NCI-H1436 treated with DMSO at 0.1 percent for 48 hours (cell line): ENCODE measurements at places on chromosomes 5 and 9.

DNA sequence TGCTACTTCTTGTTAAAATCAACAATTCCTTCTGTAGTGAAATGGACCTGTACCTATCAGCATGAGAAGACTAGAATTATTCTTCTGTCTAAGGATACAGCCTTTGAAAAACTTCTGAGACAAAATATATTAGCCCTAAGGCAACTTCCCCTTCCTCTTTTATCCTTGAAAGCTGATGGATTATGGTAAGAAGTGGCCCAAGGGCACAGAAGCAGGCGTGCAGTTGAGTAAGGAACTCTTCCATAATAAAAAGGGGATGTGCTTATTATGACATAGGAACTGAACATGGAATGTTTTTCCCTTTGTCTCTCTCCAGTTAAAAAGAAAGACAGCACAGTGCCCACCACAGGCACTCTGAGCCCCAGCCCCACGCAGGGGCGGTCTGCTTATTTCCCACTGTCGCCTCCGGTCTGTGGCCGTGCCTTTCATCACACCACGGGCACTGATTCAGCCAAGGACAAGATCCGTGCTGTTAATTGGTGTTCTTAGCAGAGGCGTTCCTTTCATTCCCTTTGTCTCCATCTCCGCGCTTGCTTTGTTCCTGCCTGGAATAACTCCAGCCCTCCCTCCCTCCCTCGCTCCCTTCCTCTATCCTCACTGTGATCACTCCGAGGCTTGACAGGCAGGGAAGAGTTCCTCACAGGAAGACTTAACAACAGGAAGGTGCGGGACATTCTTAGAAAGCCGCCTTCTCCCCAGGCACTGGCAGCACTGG, 135.9 kb upstream of the OTULINL start:
- no peak for DNase-seq

GRCh38 chr5:169711551-169712225, 74.6 kb downstream of the DOCK2 start:
- DNase-seq, result no peak

DNA sequence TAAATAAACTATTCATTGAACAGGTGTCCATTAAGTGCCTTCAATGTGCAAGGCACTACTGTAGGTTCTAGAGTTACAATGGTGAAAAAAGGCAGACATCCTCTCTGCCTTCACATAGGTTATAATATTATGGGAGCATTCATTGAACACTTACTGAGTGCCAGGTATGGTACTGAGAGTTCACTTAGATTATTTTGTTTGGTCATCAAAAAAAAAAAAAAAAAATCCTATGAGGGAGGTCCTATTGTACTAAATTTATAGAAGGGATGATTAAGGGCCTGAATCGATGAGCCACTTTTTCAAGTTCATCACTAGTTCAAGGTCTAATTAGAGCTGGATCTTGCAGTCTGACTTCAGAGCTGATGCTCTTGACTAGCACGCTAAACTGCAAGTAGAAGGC, 22.8 kb upstream of the PANK3 start:
- no peak for DNase-seq

DNA sequence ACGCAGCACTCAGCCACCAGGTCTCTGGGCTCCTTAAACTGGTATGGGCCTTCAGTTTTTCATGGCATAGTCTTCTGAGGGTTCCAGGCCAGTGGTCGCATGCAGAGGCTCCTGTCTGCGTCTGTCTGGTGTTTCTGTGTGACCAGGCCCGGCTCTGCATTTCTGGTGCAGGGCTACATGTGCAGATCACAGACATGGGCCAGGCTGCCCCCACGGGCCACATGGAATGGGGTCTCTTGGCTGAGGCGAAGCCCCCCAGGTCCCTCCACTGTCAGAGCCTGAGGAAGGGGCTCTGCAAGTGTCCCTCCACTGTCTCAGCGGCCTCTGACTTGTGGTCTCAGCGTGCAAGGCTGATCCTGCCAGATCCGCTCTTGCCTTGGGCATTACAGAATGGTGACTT, 15.6 kb upstream of the CARD19 start:
- DNase-seq, result no peak

GRCh38 chr5:174736331-174736721, 11.9 kb downstream of the MSX2 start:
- no peak for DNase-seq

DNA sequence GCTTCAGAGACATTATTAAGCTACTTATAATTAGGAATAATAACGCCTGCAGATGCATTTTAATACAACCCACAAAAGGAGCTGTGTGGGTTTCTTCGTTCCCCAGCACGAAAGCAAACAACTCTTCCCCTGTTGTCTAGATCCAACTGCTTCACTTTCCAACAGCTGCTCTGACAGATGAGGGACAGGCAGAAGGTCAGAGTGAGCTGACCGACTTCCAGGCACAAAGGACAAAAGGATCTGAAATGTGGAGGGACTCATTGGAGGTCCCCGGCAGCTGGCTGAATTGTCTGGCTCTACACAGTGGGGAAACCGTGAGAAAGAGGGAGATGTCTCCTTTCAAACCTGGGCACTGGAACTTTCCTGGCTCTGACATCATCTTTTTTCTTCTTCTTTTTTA, 79.1 kb upstream of the ALDH1B1 start:
- no peak for DNase-seq

- DNase-seq, result no peak
These were observed 50.5 kb upstream of the FCN1 start for GRCh38 chr9:134968011-134968822.

DNA sequence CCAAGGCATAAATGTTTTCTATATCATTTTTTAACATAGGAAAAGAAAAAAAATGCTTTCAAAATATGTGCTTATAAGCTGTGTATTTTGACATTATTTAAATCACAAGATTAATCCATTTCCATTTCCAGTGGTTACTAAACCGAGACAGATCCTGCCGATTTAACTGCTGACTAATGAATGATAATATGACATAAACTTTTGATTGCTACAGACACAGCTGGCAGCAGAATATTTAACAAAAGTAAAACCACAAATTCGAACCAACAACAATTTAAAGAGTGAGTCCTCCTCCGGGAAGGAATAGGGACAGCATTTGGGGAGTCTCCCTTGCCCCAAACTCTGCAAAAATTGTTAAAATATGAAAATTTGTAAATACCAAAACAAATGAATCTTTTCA, 401.3 kb upstream of the DAB2 start:
- DNase-seq, result no peak

DNA sequence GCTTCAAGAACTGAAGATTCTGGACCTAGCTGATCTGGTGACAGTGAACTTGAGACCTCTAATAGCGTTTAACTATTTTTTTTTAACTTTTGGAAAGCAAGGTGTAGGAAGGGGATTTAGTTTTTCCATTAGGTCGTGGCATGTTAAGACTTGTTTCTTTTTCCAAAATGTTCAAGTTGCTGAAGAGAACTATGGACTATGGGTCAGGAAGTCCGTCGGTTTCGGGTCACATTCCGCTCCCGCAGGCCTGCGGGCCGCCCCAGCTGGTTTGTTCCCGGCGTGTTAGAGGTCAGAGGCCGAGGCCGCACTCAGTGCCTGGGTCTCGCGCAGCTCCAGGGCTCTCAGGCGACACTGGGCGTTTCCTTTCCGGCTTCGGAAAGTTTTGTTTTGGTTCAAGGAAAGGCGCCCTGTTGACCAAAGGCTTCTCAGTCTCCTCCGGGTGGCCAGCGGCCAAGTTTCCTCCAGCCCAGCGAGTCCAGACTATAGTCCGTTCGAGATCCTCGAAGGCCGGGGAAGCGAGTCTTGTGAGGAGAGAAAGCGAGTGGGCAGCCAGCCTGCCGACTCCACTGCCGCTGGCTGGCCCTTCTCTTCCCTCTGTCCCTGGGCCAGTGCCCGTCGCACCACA, 586 bp upstream of the FCHO2 start:
- no peak for DNase-seq

DNA sequence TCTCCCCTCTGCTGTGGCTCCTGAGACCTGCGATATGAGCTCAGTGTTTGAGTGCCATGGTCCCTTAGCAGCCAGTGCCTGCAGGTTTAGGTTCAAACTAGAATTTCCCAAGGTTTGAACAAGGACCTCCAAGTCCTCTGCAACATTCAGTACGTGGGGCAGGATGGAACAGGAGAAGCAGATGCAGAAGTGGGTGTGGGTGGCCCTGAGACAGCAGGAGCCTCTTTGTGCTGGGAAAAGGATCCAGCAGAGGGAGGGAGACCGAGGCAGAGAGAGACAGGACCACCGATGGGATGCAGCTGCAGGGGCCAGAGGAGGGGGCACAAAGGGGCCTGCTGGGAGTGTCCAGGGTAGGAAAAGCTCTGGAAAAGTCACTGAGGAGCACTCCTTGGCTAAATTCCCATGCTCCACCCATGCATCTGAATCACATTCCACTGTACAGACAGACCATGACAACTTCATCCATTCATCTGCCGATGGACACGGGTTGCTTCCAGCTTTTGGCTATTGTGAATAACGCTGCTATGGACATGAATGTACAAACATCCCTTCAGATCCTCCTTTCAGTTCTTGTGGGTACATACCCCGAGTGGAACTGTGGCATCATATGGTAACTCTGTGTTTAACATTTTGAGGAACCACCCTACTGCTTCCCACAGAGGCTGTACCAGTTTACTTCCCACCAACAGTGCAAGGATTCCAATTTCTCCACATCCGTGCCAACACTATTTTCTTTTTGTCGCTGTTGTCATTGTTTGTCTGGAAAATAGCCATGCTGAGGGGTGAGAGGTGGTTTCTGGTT, 26.7 kb upstream of the SUSD3 start:
- no peak for DNase-seq

GRCh38 chr9:131530546-131530919, 530 bp downstream of the UCK1 start:
- no peak for DNase-seq

DNA sequence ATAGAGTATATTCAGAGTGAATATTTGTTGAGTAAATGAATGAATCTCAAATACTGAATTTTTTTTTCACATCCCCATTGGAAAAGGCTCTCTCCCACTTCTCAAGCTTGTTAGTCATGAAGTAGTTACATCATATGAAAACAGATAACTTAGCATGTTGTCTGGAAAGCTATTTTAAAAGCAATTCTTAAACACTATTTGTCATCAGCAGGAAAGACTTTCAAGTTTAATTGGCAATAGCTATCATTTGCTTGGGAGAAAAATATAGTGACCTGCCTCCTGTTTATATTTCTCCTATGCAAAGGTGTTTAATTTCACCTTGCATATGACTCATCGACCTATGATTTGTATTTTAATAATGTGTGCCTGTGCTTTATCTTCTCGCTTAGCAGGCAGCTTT, 499.8 kb upstream of the GRIA1 start:
- DNase-seq, result no peak

GRCh38 chr9:94210616-94211603, 48.2 kb upstream of the ZNF169 start:
- DNase-seq, result no peak

GRCh38 chr9:69931340-69931739, 110.7 kb downstream of the CFAP95 start:
- DNase-seq, result no peak

- DNase-seq, result no peak
These were observed 73.7 kb upstream of the IQGAP2 start for GRCh38 chr5:76329346-76329745.

DNA sequence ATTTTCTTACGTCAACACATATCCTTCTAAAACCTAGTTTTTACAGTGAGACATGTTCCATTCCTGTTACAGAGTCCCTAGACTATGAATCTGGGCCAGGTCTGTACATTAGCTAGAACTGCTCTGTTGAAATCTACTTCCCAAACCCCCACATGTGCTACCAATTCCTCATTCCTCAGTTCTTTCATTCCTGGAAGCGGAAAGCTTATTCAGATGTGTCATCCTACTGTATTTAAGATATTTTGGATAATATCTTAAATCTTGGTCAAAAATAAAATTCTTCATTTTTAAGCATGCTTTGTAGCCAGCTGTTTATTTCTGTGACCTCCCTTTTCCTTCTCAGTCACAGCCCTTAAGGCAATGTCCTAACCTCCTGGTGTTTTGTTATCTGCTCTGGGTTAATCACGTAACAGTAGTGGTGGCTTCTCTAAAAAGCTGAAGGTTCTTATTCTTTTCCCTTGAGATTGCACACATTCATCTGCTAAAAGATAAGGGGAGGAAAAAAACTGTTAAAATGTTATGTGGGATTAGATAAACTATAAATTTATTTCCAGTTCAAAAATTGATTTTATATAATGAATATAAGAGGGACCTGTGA, 35.6 kb downstream of the GLRX start:
- no peak for DNase-seq

DNA sequence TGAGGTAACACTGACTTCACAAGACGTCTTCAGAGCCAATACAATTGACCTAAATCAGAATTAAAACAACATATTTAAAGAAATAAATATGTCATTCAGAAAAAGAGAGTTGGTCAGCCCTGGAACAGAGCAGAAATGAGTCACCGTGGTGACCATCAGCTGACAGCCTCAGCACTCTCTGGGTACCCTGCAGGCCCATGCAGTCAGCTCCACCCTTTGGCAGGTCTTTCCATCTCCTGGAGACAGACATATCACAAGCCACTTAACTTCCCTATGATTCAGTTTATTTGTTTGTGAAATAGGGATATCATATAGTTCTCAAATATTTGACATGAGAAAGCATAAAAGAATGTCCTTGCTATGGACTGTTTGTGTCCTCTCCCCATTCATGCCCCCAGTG, 151.6 kb upstream of the MEF2C start:
- DNase-seq, result no peak

- no peak for DNase-seq
These were observed 4.5 kb downstream of the CAMSAP1 start for GRCh38 chr9:135902655-135903357.

GRCh38 chr9:72012646-72013045, 47.8 kb downstream of the C9orf57 start:
- DNase-seq, result no peak

- no peak for DNase-seq
These were observed 30.3 kb downstream of the FOXD1 start for GRCh38 chr5:73418244-73418691.

GRCh38 chr5:32127711-32128110, 46.4 kb downstream of the GOLPH3 start:
- no peak for DNase-seq

DNA sequence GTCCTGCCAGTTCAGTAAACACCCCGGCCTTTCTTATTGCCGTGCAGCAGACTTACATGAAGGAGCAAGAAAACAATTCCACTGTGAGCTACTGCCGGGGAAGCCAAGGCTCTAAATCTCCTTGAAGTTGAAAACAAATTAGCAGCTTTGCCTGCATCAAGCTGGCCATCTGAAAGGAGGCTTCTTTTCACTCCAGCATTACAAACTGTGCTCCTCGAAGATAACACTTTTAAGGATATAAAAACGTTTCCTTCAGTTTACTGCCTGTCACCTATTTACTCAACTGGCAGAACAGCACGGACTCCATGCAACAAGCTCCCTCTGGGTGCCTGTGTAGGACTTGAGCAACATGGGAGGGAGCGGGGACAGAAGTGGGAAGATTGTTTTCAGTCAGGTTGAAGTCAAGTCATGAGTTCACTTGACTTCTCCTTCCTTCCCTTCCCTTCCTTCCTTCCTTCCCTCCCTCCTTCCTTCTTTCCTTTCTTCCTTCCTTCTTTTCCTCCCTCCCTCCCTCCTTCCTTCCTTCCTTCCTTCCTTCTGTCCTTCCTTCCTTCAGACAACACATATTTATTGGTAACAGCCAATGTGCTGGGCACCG, 67.4 kb downstream of the ZNF608 start:
- DNase-seq, result no peak

- DNase-seq, result no peak
These were observed 214.8 kb downstream of the AOPEP start for GRCh38 chr9:94941211-94941875.
